ENCODE measurements at places on chromosomes 4 and X. TPM values are rescaled to one million over a fixed set of nuclear protein-coding genes. Genes with fewer than 3 reads are reported as not detected.

DCUN1D4 gene
- total RNA-seq: 48.4 TPM

GRCh38 chr4:109945056-109945455 lies 32.4 kb downstream of the EGF start:
- no peak overlapping the region for H3K4me3 ChIP-seq
- no peak overlapping the region for H3K27ac ChIP-seq
- peaks cover 12% of the 10 kb centered on the region for H3K27me3 ChIP-seq
- H3K36me3 ChIP-seq: no peaks in the 10 kb centered on the region
- no peak for DNase-seq

MAGEA12 gene
- total RNA-seq: not detected

SEL1L3 gene
- total RNA-seq: 69.7 TPM

GRCh38 chrX:153925739-153926551 lies at the start of gene ARHGAP4:
ARHGAP4 (minus strand) TSS chrX:153926264; CDS start chrX:153926202, 62 bp downstream.
- H3K27ac ChIP-seq: peak within 1 kb of the TSS; percentile 98
- DNase-seq: no peak
- H3K4me1 ChIP-seq: peaks cover 19% of the 10 kb centered on the region
- no peaks in the 10 kb centered on the region for H3K27me3 ChIP-seq
- peak within 1 kb of the TSS; percentile 97 for H3K4me3 ChIP-seq
- peaks cover 23% of the 10 kb centered on the region for H3K36me3 ChIP-seq

HSFX4 gene
- total RNA-seq: not detected
